ENCODE measurements at places on chromosomes 5 and 9.
A peak's percentile ranks its signal among the peaks of the same experiment; 100 is the strongest.

DNA sequence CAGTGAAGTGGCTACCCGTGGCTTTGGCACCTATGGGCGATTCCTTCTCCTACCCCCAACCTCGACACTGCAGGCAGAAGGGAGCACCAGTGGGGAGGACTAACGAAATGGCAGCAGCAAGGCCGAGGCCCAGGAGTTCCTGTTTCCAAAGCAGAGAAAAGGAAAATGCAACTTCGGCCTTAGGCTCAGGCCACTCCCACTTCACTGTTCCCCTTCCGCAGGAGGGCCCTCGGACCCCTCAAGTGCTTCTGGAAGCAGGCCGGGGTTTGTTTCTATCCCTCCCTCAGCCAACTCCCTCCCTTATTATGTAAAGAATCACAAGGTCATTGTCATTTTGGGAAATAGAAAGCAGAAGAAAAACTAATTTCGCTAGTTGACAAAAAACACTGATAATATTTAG is 36.4 kb upstream of the NKX2-5 start:
- no peak for DNase-seq

- no peak for DNase-seq
These were observed 1.9 kb upstream of the SMC2 start for GRCh38 chr9:104092192-104092591.

GRCh38 chr9:28059192-28059591 is 485.9 kb upstream of the C9orf72 start:
- no peak for DNase-seq

DNA sequence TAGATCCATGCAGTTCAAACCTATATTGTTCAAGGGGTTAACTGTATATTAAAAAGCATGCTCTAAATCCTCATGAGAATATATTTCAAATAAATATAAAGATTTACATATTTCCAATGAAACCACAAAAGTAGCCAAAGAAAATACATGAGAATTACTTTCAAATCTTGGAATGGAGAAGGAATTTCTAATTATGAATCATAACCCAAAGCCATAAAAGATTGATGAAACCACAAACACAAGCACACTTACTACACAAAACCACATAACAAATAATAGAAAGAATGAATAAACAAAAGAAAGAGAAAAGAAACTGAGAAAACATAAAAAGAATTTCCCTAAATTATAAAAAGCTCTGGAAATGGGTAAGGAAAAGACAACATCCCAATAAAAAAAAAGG is 16.0 kb downstream of the ERP44 start:
- peak; percentile 28 for DNase-seq

- DNase-seq: peak; percentile 81
These were observed 467 bp upstream of the VLDLR start for GRCh38 chr9:2620919-2621721.

DNA sequence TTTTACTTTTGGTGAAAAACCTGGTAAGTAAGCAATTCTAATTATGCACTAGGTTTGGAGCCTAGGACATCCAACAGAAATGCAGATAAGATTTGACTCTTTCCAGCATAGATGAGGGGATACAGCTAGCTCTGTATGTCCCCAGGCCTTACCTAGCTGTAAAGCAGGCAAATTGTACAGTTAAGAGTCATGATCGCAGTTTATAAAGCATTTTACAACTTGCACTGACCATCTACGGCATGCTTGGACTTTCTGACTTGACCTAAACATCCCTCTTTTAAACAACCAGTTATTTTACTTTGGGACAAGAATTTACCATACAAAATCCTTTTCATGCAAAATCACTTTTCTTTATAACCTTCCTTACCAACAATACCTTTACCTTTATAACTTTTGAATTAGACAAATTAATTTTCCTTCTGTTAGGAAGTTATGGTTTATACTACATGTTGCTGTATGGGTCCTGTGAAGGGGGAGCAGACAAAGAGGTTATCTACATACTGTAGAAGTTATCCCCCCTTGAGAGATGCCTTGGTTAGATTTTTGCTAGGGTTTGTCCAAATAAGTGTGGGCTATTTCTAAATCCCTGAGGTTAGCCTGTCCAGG is 36.8 kb downstream of the FGD3 start:
- no peak for DNase-seq

GRCh38 chr5:132421462-132421861 is 52.0 kb downstream of the SLC22A5 start:
- no peak for DNase-seq

DNA sequence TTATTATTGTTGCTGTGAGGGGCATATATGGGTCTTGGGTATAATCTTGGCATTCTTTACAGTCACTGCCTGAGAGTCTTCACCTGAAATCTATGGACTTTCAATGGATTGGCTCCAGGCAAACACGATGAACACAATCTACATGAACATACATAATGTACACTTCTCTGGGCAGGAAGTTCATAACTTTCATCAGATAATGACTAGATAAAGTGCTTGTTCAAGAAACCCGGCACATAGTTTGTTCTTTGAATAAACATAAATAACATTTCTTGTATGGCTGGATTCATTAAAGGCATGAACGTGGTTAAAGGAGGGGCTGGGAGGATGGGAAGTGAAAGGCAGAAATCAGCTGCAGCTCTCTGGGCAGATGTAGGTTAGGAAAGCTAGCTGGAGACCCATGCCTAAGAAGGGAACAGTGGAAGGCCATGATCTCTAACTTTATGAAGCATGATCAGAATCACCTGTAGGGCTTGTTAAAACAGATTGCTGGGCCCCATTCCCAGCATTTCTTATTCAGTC is 306.9 kb upstream of the EFNA5 start:
- no peak for DNase-seq

GRCh38 chr5:21058289-21058688 is 1070.3 kb upstream of the CDH18 start:
- DNase-seq: no peak

DNA sequence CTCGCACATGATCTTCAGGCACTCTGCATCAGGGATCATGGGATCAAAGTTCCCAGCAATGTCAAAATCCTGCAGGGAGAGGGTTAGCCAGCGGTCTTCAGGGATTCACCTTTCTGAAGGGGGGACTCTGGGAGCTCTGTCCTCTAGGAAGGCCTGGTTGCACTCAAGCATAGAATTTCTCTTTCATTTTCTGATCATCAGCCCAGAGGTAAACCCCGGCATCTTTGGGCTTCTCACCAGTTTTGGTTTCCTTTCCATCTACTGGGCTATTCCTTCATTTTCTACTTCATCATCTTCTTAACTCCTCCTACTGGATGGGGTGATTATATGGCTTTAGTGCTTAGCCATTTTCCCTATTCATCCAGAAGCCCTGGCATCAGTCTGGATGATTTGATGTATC is 4.6 kb upstream of the DND1 start:
- no peak for DNase-seq

- DNase-seq: no peak
These were observed 213.8 kb downstream of the ATP10B start for GRCh38 chr5:160638161-160638742.

- no peak for DNase-seq
These were observed 115.9 kb downstream of the ADAMTS2 start for GRCh38 chr5:179229331-179229831.

DNA sequence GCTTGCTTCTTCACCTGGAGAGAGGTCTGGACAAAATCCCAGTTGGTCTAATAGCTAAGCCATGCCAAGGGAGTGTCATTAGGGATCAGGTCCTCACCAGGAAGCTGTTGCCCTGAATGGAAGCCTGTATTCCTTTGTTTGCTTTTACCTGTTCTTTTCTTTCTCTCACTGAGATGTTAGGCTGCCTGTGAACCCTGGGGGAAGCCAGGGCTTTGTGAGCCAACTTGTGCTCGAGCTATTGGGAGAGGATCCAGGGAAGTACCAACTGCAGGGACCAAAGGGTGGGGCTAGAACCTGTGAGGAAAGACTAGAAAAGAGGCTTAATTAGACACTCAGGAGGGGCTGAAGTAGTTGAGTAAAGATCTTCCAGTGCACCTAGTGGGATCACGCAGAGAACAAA is 451.2 kb upstream of the TLE4 start:
- no peak for DNase-seq

- no peak for DNase-seq
These were observed 17.9 kb downstream of the NIPAL4 start for GRCh38 chr5:157477814-157478494.

GRCh38 chr5:113179156-113179555 is 202.6 kb downstream of the DCP2 start:
- DNase-seq: no peak

DNA sequence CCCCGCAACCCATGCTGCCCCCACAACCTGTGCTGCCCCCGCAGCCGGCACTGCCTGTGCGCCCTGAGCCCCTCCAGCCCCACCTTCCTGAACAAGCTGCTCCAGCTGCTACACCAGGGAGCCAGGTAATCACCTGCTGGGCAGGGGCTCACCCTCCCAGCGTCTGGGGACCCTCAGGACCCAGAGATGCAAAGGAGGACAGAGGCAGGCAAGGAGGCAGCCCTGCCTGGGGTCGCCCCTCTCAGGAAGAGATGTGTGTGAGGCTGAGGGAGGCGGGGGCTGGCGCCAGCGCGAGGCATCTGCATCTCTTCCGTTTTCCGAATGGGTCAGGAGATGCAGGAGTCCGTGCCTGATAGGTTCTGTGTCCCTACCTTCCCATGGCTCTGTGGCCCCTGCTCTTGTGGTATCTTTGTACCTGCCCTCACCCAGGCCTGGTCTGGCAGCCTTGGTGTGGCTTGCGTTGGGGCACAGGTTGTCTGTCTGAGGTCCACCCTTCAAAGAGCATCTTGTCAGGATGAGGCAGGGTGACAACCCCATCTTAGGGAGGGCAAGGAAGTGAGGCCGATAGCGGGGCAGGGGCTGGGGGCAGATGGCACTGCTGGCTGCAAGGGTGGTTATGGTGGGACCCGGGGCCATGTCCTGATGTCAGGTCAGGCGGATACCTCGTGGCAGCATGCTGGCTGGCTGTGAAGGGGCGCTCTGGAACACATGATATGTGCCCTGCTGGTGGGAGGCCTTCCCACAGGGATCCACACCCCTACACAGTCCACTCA is 75.7 kb downstream of the WNK2 start:
- DNase-seq: no peak

DNA sequence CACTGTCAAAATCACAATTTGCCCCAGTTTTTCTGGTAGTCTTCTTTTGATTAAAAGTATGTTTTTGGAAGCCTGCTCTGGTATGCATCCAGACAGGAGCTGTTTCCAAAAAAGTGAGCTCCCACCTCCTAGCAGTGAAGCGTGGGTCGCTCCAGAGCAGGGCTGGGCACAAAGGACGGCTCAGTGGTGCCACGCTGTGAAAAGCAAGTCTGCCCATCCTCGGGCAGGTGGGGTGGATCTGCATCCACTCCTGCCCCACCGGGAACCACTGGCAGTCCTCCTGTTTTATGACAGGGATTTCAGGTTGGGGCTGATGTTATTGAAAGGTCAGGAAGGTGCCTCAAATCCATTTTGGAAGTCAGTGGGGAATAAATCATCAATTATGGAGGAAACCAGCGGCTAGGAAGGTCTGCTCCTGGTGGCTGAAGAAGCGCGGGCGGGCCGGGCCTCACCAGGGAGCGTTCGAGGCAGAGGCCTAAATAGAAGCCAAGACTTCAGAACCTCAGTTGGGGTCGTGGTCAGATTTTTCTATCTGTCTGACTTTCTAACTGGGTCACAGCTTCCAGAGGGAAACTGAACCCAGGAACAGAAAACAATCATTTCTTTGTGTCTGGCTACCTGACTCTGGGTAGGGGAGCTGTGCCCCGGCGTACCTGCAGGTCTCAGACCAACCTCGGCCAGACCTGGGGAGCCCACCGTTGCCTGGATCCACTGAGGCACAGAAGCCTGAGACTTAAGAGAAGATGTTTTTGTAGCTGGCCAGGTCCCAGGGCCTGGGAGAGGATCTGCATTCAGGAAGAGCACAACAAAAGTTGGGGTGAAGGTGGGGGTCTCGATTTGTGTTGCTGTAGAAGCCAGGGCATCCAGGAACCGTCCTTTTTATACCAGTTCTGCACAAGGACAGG is 168.1 kb downstream of the PAX5 start:
- no peak for DNase-seq

- no peak for DNase-seq
These were observed 28.1 kb upstream of the PDE8B start for GRCh38 chr5:77182367-77182766.

GRCh38 chr9:35756275-35757225 is 2.5 kb upstream of the MSMP start:
- peak; percentile 26 for DNase-seq

DNA sequence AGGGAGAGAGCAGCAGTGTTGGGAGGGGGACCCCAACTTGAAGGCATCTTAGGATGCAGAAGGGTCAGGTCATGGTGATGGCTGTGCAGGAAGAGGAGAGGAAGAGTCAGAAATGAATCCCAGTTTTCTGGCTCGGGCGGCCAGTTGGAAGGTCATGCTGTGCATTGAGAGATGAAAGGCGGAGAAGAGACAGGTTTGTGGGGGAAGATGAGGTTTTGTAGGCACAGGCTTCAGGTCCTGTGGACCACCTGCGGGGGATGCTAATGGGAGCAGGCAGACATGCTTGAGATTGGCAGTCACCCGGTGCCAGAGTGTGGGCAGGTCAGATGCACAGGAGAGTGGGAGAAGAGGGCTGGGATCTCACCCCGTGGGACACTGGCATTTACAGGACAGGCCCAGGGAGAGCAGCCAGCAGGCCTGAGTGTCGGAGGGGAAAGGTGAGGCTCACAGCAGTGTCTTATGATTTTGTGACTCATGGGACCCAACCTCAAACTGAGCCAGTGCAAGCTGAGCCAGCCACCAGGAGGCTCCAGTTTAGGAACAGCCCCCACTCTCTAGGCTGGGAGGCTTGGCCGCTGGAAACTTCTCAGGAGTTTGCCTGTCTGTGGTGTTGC is 17.5 kb downstream of the STXBP1 start:
- DNase-seq: no peak

DNA sequence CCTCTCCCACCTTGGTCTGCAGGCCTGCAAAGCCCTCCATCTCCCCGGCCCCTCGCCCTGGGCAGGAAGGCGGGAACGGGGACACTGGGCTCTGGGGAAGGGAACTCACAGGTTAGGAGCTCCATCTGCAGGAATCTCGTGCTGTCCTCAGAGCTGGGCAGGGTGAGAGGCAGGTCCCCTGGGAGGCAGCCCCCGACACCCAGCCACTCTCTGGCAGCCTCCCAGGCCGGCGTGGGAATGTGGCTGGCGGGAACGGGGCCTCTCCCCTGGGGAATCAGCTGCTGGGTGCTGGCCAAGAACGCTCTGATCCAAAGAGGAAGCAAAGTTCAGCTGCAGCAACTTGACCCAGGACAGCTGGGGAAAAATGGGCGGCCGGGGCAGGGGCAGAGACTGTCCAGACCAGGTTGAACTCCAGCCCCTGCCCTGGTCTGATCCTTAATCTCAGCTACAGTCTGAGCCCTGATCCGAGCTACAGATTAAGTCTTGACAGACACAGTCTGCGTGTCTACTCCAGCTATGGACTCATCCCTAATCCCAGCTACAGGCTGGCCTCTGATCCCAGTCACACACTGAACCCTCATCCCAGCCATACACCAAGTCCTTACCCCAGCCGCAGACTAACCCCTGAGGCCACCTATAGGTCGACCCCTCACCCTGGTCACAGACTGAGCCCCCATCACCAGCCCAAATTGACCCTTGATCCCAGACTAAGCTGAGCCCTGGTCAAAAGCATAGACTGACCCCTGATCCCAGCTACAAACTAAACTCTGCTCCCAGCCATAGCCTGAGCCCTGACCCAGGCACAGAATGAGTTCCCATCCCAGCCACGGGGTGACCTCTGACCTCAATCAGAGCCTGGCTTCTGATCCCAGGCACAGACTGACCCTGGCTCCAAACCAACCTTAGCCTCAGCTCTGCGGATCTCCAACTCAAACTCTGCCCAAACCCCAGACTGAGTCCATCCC is 37.3 kb upstream of the EGFL7 start:
- peak; percentile 88 for DNase-seq

- no peak for DNase-seq
These were observed 23.3 kb downstream of the SKIC3 start for GRCh38 chr5:95531491-95531890.

- no peak for DNase-seq
These were observed 343.1 kb upstream of the DAB2 start for GRCh38 chr5:39767916-39768315.

- no peak for DNase-seq
These were observed 19.1 kb upstream of the KIF12 start for GRCh38 chr9:114117996-114118830.
